Right ventricle myocardium superior (tissue), 1 donor: ENCODE measurements at places on chromosomes 2 and 18. TPM values are rescaled to one million over a fixed set of nuclear protein-coding genes. Genes with fewer than 3 reads are reported as not detected.

DNA sequence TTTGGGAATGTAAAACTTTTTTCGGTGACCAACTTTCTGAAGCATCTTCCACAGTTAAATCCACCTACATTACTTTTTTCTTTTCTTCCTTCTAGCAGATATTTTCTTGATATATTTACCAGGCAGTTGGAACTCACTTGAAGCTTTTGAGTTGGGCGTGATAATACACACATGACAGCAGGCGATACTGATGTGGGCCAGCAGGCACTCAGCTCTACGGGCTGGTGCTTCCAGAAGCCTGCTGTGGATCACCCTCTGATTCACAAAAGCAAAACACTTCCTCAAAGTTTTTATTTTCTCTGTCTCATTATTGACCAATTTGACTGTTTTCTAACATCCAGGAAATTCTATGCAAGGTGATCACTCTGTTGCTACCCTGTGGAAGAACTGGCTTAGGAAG lies 22.9 kb downstream of the GRHL1 start:
- DNase-seq = no peak

- DNase-seq = no peak
Measured at GRCh38 chr2:124626993-124627392, 601.9 kb downstream of the CNTNAP5 start.

- no peak for DNase-seq
Measured at GRCh38 chr2:17303054-17303453, 215.2 kb downstream of the RAD51AP2 start.

- DNase-seq = no peak
Measured at GRCh38 chr18:34514238-34514637, 195.9 kb upstream of the DTNA start.

DNA sequence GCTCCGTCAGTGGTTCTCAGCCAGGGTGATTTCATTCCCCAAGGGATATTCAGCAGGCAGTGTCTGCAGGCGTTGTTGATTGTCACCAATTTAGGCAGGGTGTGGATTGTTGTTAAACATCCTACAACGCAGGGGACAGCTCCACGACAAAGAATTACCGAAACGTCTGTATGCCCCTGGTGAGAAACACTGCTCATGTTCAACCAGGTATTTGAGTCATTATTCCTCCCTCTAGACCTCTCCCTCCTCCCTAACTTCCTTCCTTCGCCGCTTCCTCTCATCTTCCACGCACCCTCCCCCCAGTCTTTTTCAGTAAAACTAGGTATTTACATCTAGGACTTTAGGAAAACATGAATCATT lies 50.8 kb downstream of the NCK2 start:
- DNase-seq = no peak

DNA sequence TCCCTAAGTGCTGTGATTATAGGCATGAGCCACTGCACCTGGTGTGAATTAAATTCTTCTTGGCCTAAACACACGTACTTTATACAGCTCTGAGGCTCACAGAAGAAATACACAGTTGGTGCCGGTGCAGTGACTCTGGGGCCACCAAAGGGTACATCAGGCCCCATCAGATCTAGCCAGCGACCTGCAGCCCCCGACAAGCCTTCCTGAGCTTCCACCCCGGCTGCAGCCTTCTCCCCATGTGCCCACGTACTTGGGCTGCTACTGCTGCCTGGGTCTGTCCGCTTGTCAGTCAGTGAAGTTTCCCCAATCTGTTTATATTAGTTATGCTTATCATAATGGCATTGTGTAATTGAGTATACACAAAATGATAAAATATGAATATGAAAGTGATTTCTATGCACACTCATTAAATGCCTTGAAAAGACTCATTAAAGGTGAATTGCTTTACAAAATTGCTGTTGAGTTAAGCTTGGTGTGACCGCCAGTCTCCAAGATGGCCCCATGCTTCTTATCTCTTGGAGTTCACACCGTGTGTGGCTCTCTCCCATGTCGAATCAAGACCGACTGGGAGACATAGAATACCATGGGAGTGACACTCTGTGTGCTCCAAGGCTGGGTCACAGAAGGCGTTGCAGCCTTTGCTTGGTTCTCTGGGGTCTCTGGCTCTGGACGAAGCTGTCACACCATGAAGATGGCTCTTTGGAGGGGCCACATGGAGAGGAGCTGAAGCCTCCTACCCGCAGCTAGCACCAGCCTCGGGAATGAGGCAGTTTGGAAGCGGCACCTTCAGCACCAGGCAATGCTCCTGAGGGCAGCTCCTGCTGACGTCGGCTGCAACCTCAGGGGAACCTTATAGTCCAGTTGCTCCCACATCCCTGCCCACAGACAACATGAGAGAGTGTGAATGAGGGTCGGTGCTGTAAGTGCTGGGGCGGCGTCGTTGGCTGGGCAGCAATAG lies 29.2 kb upstream of the HPCAL1 start:
- peak; percentile 29 for DNase-seq

GRCh38 chr2:96739076-96739632 lies 710 bp downstream of the LMAN2L start:
- no peak for DNase-seq

Gene ARHGAP15
- 5.4 TPM for total RNA-seq
